Activated CD8-positive, alpha-beta memory T cell treated with anti-CD3 and anti-CD28 coated beads for 1 hour (primary cell): ENCODE measurements at places on chromosomes 4 and X.

GRCh38 chr4:26377328-26378311, 56.8 kb downstream of the RBPJ start:
- DNase-seq: no peak

GRCh38 chrX:24113181-24113580, 36.3 kb upstream of the ZFX start:
- no peak for DNase-seq

DNA sequence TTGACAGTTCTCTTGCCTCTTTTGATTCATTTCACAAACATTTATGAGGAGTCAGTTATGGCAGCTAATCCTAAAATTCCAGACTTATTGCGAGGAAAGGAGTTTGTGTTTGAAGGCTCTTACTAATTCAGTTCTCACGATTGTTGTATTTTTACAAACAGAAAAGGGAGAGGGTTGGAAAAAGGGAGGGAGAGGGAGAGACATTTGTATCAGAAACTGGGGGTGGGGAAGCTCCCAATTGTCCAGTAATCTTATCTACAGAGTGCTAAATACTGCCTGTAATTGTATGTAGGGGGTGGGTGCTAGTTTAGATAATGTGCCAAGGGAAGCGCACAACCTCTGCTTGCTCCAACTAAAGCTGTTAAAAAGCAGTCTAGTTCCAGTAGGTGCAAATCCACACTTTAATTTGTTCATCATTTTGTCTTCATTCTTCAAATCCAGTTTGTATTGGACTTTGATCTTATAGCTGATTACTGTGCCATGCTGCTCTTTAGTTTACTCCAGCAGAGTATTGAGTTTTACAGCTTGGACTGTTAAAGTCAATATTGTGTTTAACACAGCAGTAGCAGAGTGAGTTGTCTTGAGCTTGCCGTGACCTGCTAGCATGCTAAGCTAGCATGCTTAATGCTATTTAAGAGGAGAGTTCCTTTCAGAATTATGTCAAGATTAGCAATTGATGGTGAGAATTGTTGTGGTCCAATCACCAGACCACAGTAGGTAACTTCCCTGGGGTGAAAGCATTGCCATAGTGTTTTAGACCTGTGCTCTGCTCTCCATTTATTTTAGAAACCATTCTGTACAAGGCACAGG, 13.9 kb downstream of the FNIP2 start:
- no peak for DNase-seq

DNA sequence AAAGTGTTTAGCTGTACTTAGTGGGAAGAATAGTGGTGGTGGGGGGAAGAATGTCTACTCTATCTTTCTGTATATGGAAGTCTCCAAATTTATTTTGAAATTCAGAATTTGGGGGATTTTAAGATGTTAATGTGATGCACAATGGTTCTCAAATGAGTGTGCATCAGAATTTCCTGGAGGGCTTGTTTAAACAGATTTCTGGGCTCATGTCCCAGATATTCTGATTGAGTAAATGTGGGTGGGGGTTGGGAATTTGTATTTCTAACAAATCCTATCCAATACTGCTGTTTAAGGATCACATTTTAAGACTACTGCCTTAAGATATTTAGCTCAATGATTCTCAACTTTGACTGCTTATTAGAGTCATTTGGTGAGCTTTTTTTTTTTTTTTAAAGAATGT, 15.1 kb upstream of the INTS6L start:
- no peak for DNase-seq

- DNase-seq: no peak
These were observed 21.4 kb upstream of the IL15 start for GRCh38 chr4:141614878-141615586.

DNA sequence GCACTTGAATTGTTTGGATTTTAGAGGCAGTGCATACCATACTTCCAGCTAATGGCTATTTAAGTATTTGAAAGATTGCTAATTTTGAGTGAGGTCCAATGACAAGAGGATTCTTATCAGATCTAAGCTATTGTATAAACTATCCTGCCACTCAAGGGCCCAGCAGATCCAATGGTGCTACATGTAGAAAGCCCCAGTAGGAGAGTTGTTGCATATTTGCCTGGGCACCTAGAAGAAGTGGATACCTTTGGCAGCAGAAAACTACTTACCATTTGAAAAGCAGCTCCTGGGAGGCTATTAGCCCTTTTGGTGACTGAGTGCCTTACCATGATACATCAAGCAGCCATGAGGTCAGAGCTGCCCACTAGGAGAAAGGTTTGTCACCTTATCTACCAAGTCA, 447.3 kb downstream of the C4orf33 start:
- no peak for DNase-seq

- no peak for DNase-seq
These were observed 1.1 kb downstream of the UBE2D3 start for GRCh38 chr4:102826105-102826889.
